Fibroblast of villous mesenchyme (primary cell): ENCODE measurements at places on chromosomes 5 and 9. TPM values are rescaled to one million over a fixed set of nuclear protein-coding genes. Genes with fewer than 3 reads are reported as not detected.

CARTPT gene
- not detected in 2 replicates for total RNA-seq

FIBCD1 gene
- 4.3 and 19.3 TPM in 2 replicates for total RNA-seq

PCDHGA3 gene
- total RNA-seq = 3.2 and 4.3 TPM in 2 replicates

IL5 gene
- not detected in 2 replicates for total RNA-seq

TTC23L gene
- total RNA-seq = under 0.01 TPM in 1 of 2 replicates, not detected in the other

BAAT gene
- total RNA-seq = under 0.01 TPM in 1 of 2 replicates, not detected in the other

TENT4A gene
- total RNA-seq = 20.0 and 23.3 TPM in 2 replicates

DNA sequence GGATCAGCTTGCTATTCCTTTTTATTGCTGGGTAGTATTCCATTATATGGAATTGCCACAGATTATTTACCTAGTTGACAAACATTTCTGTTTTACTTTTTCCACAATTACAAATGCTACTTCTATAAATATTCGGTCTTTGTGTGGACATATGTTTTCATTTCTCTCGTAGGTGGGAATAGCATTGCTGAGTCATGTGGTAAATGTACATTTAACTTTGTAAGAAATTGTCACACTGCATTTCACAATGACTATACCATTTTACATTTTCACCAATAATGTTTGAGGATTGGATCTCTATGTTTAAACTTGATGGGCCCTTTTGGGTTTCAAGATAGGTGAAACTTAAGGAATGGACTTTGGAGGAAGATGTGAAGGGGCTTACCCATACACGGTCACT is 19.7 kb downstream of the RAI14 start:
- peak; percentile 34 for DNase-seq

GRCh38 chr5:56761151-56761885 is 54.0 kb upstream of the MAP3K1 start:
- no peak for DNase-seq

- peak; percentile 54 for DNase-seq
Measured at GRCh38 chr5:91848453-91848852, 465.3 kb upstream of the ARRDC3 start.

DNA sequence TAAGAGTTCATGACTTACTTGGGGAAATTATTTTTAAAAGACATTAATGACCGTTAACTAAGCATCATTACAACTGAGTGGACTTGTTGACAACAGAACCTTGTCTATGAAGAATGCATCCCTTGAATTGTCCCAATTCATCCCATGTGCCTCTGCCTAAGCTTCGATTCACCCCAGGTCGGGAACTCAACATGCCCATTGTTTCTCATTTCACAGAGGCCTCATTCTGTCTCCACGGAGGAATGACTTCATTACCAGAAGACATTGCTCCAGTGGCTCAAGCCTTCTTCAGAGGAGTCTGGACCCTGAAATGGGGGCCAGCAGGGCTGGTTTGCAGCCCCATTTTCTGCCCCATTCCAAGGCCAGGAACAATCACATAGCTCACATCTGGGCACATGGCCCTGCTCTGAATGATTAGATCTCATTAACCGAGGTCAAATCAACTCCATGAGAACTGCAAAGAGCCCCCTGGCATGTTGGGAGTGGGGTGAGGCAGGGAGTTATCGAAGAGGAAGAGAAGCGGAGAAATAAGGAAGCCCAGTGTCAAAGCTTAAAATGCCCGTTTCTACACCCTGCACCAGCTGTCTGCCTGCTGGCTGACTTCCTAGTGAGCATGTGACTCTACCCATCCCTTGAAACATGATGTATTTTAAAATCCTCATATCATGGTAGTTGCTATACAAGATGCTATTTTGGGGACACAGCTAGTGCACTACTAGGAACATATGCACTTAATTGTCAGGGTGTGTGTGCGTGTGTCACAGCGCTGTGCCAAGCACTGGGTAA is 137.3 kb downstream of the LHFPL2 start:
- DNase-seq = no peak

DNA sequence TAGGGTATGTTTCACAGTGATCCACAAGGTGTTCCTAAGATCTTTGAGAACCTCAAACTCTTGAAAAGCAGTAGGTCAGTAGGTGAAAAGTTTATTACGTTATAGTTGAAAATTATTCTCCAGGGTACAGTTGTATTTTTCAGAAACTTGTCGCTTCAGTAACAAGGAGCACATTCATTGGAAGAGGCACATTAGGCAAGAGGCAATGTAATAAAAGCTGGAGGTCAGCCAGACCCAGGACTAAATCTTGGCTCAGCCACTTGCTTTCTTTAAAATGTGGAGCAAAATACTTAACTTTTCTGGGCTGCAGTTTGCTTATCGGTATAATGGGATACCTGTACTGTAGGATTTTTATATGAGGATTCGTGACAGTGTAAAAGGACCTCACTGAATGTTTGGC is 45.6 kb downstream of the TLE4 start:
- DNase-seq = peak; percentile 60

DNA sequence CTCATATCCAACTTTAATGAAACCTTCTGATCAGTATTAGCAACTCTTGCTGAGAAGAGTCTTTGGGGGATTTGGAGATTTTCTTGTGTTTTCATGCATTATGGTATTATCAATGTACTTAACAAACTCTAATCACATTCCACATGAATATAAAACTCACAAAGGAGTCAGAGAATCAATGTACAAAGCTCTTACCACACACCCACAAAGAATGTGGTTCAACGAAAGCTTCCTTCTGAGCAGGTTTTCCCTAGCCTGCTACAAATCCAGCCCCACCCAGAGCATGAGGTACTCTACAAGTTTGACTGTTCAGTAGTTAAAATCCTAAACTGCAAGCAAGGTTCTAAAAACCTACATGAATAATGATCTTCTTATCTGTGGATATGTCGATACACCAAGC is 210.1 kb downstream of the TARS1 start:
- DNase-seq = no peak

- peak; percentile 57 for DNase-seq
Measured at GRCh38 chr9:87270221-87270847, 227.3 kb upstream of the DAPK1 start.

GRCh38 chr5:142437563-142437962 is 112.7 kb upstream of the SPRY4 start:
- DNase-seq = peak; percentile 10

DNA sequence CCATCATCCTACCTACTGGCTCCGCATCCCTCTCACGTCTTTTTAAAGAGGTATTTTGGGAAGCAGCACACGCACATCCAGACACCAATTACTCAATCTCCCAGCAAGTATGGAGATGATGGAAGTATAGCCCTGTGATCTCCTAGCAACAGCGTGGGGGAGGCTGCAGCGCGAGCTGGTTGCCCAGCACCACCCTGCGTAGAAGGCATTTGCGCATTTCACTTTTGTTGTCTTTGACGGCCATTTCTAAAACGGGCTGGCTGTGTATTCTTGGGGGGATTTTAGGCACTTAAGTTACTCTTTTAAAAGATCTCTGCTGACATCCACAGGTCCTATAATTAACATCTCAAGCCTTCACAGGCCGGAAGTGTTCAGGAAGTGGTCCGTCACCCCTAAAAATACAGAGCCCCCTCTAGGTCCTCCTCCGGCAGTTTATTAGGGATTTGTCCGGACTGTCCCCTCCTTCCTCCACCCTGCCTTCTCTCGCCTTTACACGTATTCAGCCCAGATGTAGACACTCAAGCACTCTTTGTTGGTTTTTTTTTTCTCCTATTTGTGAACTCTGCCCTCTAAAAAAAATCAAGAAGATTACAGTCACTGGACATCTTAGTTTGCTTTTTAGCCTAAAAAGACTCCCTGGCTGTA is 371.4 kb downstream of the NTRK2 start:
- DNase-seq = no peak

DNA sequence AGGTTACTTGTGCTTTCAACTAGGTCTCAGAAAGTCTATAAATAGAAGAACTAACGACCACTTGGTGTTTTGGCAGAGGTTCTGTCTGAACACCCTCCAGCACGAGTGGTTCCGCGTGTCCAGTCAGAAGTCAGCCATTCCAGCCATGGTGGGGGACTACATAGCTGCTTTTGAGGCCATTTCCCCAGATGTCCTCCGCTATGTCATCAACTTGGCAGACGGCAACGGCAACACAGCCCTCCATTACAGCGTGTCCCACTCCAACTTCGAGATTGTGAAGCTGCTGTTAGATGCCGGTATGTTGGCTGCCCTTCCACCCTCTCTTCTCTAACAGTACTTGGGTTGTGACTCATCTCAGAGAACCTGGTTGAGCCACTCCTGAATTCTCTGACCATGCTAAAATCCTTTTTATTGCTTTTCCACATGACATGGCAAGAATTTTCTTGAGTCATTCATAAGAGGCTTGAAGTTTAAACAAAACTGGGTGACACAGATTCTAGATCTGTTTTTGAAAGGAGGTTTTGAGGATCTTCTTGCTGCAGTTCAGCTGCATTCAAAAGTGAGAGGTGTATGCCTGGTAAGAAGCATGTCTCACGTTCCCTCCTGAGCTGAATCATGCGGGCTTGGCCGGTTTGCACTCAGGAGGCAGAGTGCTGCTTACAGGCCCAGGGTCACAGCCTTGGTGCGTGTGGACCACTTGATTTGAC is 103.1 kb upstream of the DMRT1 start:
- peak; percentile 95 for DNase-seq

- no peak for DNase-seq
Measured at GRCh38 chr5:173971681-173972345, 17.2 kb upstream of the C5orf47 start.

GRCh38 chr5:95984287-95984938 is 22.8 kb upstream of the ELL2 start:
- peak; percentile 42 for DNase-seq

DNA sequence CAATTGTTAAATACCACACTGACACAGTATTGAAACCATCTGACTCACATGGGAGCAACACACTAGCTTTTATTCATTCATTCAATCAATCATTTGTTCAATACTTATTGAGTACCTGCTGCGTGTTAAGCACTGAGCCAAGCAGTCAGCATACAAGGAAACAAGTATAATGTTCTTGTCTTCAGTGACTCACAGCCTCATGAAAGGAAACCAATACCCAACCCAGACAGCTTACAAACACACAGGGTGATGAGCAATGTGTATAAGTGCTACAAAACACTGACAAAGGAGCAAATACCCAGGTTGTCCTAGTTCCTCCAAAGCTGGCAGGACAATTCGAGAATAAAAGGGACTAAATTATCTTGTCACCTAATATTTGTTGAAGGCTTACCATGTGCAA is 67.6 kb upstream of the RASEF start:
- DNase-seq = no peak

DNA sequence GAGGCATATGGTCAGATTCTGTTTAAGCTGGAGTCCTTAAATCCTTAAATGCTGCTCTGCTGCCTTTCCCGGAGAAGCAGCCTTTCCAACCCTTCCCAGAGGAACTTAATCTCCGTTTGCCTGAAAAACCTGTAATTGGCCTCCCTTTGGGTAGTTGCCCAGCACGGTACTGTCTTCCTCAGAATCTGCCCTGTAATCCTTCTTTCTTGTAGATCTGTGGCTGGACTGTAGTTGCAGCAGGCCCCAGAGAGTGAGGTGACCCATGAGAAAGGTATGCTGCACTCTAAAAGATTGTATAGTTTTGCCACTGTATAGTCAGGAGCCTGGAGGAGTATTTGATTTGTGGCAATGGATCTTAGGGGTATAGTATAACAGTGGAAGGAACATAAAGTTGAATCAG is 11.7 kb downstream of the SPIN1 start:
- peak; percentile 77 for DNase-seq

DNA sequence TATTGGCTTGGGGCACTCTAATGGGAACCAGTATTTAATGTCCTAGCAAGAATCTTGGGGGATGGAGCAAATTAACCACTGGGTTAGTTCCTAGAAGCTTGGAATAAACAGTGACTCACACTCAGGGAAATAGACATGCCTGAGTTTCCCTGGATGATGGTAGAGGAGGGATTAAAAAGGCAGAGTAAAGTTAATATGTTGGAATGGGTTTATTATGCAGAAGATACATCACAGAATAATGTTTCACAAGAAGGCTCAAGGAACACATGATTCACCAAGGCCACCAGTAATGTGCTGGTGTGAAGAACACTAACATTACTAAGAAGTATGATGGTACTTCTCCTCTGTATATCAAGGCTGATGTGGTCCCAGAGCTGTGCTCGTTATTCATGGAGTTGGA is 752.9 kb upstream of the SEMA6A start:
- DNase-seq = no peak

DNA sequence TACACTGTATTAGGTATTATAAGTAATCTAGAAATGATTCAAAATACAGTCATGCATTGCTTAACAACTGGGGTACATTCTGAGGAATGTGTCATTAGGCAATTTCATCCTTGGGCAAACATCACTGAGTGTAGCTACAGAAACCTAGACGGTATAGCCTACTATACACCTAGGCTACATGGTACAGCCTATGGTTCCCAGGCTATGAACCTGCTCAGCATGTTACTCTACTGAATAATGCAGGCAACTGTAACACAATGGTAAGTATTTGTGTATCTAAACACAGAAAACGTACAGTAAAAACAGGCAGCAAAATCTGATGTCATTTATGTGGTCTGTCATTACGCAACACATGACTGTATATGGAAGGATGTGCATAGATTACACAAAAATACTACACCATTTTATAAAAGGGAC is 96.8 kb downstream of the RAPGEF6 start:
- DNase-seq = peak; percentile 70

- DNase-seq = no peak
Measured at GRCh38 chr5:113897748-113898147, 384.3 kb downstream of the YTHDC2 start.

DNA sequence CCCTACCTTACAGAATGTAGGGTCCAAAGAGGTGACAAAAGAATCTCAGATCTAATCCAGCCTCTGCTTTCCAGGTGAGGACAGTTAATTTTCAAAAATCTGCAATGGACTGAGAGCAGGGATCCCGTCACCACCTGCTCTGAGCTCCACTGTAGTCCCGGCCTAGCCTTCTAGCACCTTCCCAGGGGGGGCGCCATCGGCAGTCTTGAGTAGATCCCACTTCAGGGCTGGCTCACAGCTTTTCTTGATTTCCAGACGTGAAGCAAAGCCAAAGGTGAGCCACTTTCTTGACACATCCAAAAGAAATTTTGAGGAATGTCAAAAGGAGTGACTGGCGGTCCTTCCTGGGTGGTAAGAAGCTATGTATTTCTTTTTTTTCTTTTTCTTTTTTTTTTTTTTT is 114.1 kb downstream of the SYK start:
- DNase-seq = peak; percentile 20

GRCh38 chr5:170623576-170624181 is 119.9 kb downstream of the KCNIP1 start:
- DNase-seq = peak; percentile 64

GRCh38 chr5:40112875-40113274 is 566.8 kb upstream of the PTGER4 start:
- DNase-seq = no peak
